Neural progenitor cell (in vitro differentiated cells): ENCODE measurements at places on chromosomes 11 and 22.

- no peak for DNase-seq
These were observed 45.2 kb downstream of the CELF1 start for GRCh38 chr11:47507563-47508239.

GRCh38 chr11:3920148-3920852 lies 64.8 kb downstream of the STIM1 start:
- DNase-seq: no peak

GRCh38 chr22:35785181-35785923 lies 67.7 kb downstream of the APOL5 start:
- no peak for DNase-seq

- DNase-seq: no peak
These were observed 49.4 kb downstream of the SNX19 start for GRCh38 chr11:130866831-130867230.

- no peak for DNase-seq
These were observed 476.4 kb downstream of the MIAT start for GRCh38 chr22:27133681-27134314.

DNA sequence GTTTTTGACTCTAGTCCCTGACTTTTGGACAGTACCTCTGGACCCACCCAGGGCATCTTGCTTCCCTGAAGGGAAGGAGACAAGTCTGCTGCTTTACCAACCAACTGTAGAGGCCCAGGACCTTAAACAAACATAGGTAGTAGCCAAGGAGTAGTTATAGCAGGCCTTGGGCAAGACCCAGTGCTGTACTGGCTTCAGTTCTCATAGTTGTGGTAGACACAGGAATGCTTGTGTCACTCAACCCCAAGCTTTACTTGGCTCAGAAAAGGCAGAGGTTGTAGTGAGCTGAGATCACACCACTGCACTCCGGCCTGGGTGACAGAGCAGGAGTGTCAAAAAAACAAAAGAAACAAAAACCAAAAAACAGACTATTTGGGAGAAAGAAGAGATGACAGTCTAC lies 21.3 kb upstream of the OR52M1 start:
- DNase-seq: no peak
